ENCODE measurements at places on chromosomes 7 and 10.

DNA sequence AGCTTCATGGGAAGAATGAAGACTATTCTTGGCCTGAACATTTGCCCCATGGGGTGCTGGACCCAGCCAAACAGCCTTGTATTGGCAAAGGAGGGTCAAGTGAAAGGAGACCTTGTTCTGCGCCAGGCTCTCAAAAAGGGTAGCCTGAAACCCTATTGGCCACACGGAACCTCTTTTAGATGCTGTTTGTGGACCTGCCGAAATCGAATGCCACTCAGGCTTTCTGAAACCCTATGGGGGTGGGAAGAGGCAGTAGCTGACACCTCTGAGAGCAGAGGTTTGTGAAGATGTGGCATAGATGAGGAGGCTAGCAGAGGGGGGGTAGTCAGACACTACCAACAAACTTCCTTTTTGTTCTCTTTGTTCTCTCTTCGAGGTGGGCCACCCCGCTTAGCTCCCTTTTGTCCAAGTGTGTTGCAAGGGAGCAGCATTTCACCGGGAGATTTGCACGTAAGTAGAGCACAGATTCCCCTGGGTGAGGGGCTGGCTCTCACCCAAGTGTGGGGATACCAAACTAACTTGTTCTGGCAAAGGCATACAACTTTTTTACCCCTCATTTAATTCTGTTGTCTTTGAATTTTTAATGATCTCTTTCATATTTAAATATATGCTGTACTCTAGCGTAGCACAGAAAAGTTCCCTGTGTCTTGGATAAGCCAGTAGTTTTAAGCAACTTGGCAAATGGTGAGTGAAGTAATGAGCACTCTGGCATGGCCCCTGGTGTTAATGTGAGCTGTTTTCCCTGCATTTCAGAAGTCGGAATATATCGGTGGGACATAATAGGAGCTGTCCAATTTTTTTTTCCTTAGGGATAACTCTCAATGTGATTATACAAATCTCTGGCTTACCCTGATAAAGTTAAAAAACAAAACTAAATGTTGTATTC, 107.7 kb downstream of the SEPTIN7 start:
- no peak for DNase-seq

GRCh38 chr10:50396491-50397311, 145.4 kb upstream of the ASAH2 start:
- peak; percentile 54 for DNase-seq

GRCh38 chr7:128167042-128167701, 73.9 kb upstream of the LEP start:
- DNase-seq, result peak; percentile 37

GRCh38 chr10:124992462-124993344, 50.8 kb downstream of the ZRANB1 start:
- no peak for DNase-seq

- DNase-seq, result no peak
These were observed 139.5 kb upstream of the GRM3 start for GRCh38 chr7:86504229-86504628.

DNA sequence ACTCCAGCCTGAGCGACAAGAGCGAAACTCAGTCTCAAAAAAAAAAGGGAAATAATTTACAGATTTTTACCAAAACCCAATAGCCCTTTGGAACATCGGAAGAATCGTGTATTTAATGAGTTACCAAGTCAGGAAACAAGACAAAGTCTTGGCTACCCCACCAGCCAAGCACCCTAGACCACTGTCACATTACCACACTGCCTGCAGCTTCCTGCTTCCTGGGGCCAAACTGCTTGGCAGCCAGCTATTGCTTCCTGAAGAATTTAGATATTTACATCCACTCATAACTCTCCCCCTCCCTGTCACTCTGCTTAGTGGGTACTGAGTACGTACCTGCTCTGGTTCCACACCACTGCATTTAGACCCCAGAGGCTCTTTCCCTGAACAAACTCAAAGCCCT, 14.1 kb upstream of the TNPO3 start:
- no peak for DNase-seq

DNA sequence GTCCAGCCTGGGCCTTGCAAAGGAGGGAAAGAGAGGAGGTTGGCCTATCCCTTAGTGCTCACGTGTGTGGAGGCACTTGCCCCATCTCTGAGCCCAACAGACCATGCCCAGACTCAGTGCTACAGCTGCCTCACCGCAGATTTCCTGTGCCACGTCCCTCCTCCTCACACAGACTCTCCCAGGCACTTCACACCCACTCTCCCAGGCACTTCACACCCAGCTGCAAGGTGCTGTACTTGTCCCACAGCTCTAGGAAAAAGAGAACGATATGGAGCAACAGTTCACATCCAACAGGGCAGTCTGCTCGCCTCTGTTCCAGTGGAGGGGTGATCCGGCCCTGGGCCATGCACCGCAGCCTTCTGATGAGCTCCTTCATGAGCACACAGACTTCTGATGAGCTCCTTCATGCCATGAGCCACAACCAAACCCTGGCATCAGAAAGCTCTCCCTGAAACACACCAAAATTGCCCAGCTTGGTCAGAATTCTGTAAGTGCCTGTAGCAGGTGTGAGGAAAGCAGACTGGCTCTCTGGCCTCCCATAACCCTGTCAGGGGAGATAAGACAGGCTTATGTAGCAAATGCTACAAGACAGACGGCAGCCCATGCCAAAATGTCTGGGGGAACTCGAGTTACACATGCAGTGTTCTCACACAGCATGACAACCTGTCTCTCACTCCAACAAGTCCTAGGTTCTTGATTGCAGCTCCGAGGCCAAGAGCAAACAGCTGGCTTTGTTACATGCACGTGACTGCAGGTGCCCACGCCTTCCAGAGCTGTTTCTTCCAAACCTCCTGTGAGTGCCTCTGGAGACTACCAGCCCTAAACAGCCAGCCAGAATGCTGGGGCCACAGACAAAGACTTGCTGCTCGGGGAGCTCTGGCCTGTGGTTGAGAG, 348.5 kb downstream of the GRID1 start:
- no peak for DNase-seq

- no peak for DNase-seq
These were observed 16.2 kb upstream of the GIMAP8 start for GRCh38 chr7:150434240-150434639.

GRCh38 chr10:85547460-85548023, 819.1 kb downstream of the GRID1 start:
- no peak for DNase-seq

DNA sequence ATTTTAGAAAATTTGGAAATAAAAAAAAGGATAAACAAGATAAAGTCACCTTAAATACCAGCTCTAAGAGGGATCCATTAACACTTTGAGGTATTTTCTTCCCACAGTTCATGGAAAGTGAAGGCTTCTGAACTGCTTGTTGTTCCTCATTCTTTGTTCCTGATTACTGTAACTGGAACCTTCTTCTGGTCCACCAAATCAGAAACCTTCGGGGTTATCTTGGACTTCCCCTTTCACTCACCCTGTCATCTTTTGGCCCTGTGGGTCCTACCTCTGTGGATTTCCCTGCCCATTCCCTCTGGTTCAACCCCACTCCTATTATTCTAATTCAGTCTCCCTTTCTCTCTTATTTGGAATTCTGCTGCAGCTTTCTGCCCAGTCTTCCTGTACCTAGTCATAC, 116.5 kb upstream of the PRPS1L1 start:
- DNase-seq, result no peak

- DNase-seq, result no peak
These were observed 12.3 kb downstream of the SH3PXD2A start for GRCh38 chr10:103843045-103843444.

- DNase-seq, result peak; percentile 78
These were observed 542.7 kb downstream of the LRMDA start for GRCh38 chr10:75974080-75974479.

GRCh38 chr10:33709008-33709753, 374.7 kb upstream of the NRP1 start:
- DNase-seq, result no peak

Measured in foreskin keratinocyte (primary cell).